ENCODE measurements at places on chromosomes 5 and 9. TPM values are rescaled to one million over a fixed set of nuclear protein-coding genes. Genes with fewer than 3 reads are reported as not detected.

FOXD4 gene
- total RNA-seq: 0.15 TPM

MGAT1 gene
- 142 TPM for total RNA-seq

F2RL1 gene
- total RNA-seq: 0.47 TPM

KLF4 gene
- total RNA-seq: 1.5 TPM

RBM27 gene
- 19.0 TPM for total RNA-seq

NMUR2 gene
- total RNA-seq: not detected

Data from activated CD8-positive, alpha-beta memory T cell treated with anti-CD3 and anti-CD28 coated beads, Interleukin-2, amount 10 ng/mL, durations not matched to agents 7 days and 5 days (primary cell).